ENCODE measurements at places on chromosomes 4 and X.
A peak's percentile ranks its signal among the peaks of the same experiment; 100 is the strongest.

- DNase-seq = no peak
Measured at GRCh38 chrX:126836186-126836585, 16.7 kb downstream of the PRR32 start.

DNA sequence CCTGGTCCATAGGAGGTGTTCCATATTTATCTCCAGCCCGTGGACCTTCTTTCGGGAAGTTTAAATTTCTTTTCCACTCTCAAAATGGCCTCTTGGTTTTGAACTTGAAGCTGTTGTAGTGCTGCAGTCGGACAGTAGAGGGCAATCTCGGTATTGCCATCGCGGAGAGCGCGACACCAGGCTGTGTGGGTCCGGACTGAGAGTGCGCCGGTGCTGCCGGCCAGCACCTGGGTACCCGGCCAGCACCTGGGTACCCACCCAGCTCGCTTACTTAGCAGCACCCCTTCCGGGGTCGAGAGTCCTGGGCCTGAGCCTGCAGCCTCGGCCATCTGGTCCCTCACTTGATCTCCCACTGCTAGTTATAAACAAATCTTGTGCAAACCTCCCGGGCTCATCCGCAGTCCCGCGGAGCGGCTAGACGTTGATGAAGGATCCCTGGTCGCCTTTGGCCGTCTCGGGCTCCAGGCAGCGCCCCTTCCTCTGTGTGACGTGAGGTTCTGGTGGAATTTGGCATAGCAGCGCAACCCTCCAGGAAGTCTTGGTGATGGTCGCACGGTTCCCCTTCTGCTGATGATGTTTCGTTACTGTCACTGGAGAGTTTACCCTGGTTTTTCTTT is 18.0 kb downstream of the FAM9A start:
- DNase-seq = peak; percentile 9

DNA sequence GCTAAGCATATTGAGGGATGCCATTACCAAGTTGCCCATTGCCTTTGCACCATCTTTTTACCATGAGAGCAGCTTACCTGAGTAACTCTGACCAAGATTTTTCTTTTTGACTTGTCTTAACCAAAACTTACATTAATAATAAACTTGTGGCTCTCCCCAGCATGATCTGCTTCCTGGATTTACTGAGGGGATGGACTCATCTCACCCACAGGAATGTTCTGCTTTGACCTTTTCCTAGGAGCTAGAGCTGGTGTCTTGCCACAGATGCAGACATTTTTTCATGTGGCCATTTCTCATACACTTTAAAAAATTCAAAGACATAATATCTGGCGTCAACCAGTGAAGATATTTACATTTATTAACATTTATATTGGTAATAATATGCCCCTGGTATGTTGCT is 79.2 kb upstream of the EFHC2 start:
- DNase-seq = no peak

GRCh38 chrX:9438933-9439494 is 25.8 kb upstream of the TBL1X start:
- no peak for DNase-seq

DNA sequence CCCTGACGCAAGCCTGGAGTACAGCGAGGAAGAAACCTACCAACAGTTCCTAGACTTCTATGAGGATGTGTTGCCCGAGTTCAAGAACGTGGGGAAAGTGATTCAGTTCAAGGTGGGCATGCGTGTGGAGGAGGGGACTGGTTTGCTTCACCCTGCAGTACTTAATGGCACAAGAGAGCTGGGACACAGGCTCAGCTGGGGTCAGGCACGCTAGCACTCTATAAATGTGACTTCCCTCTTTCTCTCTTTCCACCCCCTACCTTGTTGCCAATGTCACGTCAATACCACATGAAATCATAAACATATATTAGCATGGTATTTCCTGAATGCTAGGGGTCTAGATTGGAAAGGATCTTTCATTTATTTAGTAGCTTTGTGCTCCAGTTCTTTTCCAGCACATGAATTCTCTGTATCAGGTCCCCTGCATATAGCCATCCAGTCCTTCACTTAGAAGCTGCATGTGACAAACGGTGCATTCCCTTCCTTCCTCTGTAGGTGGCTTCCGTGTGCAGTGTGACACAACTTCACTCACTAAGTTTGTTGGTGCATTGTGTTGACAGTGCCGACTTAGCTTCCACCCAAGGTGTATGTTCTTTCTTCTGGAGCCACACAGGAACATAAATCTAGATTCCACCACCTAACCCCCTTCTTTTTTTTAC is 25.6 kb downstream of the ZRSR2 start:
- no peak for DNase-seq

Data from activated effector memory CD4-positive, alpha-beta T cell treated with Interleukin-2 at 50 U/mL for 16 hours (primary cell).